ENCODE measurements at places on chromosomes 13 and 19. TPM values are rescaled to one million over a fixed set of nuclear protein-coding genes. Genes with fewer than 3 reads are reported as not detected.

The SLC8A2 gene
- total RNA-seq: 0.15 TPM

The RCBTB2 gene
- 1.0 TPM for total RNA-seq

The ZNF285 gene
- 2.3 TPM for total RNA-seq

The CLDN10 gene
- 0.22 TPM for total RNA-seq

The YJEFN3 gene
- 4.0 TPM for total RNA-seq

The TEAD2 gene
- total RNA-seq: 17.3 TPM

The RAD23A gene
- 66.2 TPM for total RNA-seq

The CYP2F1 gene
- not detected for total RNA-seq

The ARL11 gene
- total RNA-seq: not detected

The C19orf38 gene
- not detected for total RNA-seq

The ZNF548 gene
- 3.7 TPM for total RNA-seq

The OR7G3 gene
- not detected for total RNA-seq

The COL5A3 gene
- total RNA-seq: 2.6 TPM

The KLK6 gene
- 0.20 TPM for total RNA-seq

The PPP1R13L gene
- total RNA-seq: 40.0 TPM

The ZNF699 gene
- total RNA-seq: 1.0 TPM

The PPP1R37 gene
- 31.6 TPM for total RNA-seq

The ZGLP1 gene
- total RNA-seq: 1.7 TPM

The C1QTNF9 gene
- total RNA-seq: not detected

The CACNG7 gene
- total RNA-seq: 8.7 TPM

The PRX gene
- 1.3 TPM for total RNA-seq

The DMPK gene
- total RNA-seq: 39.0 TPM

The SWSAP1 gene
- 1.6 TPM for total RNA-seq

The SHISA7 gene
- not detected for total RNA-seq

The ZBTB7A gene
- total RNA-seq: 16.8 TPM

The SHD gene
- 0.17 TPM for total RNA-seq

The RB1 gene
- 12.7 TPM for total RNA-seq

The RDH8 gene
- 0.31 TPM for total RNA-seq

The TRIP10 gene
- total RNA-seq: 95.8 TPM

The GRK1 gene
- 0.19 TPM for total RNA-seq

The HSH2D gene
- not detected for total RNA-seq

The PROZ gene
- total RNA-seq: not detected

The NLRP9 gene
- not detected for total RNA-seq

The ZNF534 gene
- total RNA-seq: not detected

The KIR3DL1 gene
- not detected for total RNA-seq

The SULT2A1 gene
- total RNA-seq: not detected
